H54 (cell line): ENCODE measurements at places on chromosomes 3 and 15.

DNA sequence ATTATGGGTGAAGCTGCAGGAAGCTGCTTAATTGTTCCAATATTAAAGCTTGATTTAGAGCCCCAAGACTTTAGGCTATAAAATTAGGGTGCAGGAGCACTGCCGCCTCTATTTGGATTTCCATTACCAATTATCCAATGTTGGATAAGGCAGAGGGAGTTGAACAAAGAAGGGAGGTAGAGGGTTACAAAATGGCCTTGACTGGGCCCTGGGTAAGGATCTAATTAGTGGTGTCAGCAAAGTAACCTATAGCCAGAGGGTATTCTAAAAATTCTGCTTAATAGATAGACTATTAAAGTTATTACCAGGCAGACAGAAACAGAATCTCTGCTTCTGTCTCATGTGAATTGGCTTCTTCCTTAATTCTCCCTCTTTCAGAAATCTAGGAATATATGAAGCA, 50.3 kb upstream of the DPPA4 start:
- DNase-seq: no peak

DNA sequence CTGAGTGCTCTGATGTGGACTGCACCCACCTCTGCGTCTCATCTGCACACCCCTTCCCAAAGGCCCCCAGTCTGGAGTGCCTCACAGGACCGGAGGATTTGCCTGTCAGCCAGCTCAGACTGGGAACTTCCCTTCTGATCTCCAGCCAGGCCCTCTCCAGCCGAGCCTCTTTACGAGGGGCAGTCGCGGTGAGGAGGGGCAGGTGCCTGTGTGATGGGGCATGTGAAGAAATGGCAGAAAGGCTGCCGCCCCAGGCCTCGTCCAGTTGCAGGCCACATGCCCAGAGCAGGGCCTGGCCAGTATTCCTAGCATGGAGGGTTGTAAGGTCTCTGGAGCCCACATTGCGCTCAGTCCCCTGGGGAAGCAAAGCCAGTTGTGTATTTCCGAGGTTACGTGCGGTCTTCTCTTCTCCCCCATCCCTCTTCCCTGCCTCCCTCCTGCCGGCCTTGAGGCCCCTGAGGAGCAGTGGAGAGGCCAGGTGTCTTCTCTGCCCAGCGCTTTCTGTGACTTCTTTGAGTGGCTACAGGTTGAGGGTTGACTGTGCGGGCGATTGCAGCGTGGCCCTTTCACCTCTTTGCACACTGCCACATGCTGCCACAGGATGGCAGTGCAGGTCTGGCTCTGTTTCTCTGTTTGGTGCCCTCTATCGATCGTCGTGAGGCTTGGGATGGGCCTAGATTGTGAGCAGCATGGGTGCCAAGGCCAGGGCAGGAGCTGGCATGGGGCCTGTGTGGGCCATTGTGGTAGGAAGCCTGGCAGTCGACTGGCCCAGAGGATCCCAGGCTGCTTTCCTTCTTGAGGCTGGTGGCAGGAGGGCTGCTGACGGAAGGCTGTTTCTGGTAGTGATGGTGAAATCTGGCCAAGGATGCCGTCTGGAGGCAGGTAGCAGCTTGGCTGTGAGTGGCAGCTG, 5.3 kb downstream of the CLK3 start:
- peak; percentile 67 for DNase-seq

GRCh38 chr3:30538791-30539190, 67.6 kb upstream of the TGFBR2 start:
- DNase-seq: peak; percentile 28

GRCh38 chr3:194738254-194739093, 52.8 kb downstream of the FAM43A start:
- peak; percentile 75 for DNase-seq

GRCh38 chr15:87602371-87602770, 654.2 kb downstream of the NTRK3 start:
- no peak for DNase-seq

DNA sequence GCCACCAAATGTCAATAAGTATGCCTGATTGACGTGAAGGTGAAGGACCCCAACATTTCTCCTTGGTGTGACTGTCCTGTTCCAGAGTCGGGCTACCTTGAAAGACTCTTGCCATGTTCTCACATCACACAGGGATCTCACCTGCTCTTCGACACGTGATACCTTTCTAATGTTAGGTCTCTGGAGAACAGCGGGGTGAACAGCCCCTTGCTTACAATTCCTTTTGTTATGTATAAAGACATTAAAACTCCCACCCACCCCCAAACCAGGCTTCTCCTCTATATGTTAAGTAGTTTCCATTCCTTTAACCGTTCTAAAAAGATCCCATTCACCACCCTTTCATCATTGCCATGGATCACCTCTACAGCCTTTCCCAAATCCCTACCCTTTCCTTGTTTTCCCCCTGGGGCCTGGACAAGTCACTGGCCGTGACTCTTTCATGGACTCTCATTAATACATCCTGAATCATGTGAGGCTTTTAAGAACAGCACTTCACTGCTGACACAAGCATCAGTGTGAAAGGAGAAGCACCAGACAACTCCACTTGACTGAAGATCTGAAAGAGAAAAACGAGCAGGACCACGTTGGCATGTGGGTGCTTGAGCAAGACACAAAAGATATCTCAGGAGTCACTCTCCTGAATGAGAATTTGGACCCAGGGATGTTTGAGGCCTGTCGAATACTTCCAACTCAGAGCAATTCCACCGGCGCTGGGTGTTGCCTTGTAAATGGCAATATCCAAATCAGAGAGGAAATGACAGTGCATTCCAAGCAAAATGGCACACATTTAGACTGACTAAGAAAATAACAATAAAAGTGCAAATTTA, 115.0 kb downstream of the FOXP1 start:
- no peak for DNase-seq

DNA sequence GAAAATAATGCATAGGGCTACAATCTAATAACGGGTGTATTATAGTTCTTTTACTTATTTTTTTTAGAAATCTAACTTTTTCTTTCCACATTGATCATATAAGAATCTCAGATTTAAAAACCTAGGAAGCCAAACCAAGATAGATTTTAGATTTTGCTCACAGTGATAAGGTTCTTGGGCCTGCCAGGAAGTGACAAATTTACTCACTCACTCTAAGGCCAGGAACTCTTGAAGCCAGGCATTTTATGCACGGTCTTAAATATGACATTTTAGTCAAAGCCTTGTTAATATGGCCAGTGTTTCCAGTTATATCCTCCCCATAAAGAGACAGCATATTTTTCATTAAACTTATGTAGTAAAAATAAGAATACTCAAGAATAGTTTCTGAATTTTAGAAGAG, 271.4 kb downstream of the SQOR start:
- DNase-seq: no peak
